ENCODE measurements at places on chromosomes 5 and 9.

DNA sequence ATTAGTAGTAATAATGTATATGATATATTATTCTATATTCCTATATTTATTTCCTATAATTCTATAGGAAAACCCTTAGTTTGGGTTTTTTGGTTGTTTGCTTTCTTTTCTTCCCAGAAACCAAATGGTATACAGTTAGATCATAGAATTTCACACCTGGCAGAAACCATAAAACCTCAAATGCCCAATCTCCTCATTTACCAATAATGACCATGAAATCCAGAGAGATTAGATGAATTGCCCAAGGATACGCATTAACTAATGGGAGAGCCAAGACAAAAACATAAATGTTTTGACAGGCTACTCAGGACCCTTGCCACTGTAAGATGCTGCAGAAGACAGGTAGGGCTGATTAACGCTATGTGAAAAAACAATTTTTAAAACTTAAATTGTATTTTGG is 158.7 kb upstream of the FST start:
- no peak for DNase-seq

DNA sequence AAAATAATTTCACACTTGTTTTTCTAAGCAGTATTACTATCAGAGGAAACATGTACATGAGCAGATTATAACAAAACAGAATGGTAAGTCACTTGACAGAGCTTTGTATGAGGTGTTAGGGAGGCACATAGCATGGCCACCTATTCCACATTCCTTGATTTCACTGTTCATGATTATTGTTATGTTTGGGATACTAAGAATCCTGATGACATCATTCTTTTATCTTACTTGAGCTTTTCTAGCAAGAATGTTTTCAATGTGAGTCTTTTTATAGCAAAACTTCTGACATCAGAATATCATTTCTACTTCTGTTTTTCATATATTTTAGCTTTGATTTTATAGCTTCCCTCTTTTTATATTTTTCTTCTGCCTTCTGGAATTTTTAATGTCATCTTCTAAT is 208.2 kb downstream of the DMRTA1 start:
- DNase-seq = no peak

DNA sequence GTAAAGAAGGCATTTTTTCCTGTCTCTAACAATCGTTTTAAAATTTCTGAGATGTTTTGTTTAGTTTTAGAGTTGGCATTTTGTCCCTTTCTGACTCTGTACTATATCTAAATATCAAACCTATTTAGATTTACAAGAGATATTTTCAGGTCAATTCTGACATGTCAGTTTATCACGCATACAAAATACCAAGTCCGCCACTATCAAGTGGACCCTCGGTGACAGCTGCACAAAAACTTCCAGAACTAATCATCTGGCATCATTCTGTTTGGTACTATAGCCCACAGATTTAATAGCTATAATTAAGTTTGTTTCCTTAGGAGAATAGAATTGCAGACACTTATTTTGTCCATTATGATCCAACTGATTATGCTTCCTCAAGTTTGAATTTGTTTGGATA is 1278.2 kb downstream of the CDH12 start:
- DNase-seq = no peak

GRCh38 chr5:170596482-170597044 is 92.7 kb downstream of the KCNIP1 start:
- DNase-seq = no peak

DNA sequence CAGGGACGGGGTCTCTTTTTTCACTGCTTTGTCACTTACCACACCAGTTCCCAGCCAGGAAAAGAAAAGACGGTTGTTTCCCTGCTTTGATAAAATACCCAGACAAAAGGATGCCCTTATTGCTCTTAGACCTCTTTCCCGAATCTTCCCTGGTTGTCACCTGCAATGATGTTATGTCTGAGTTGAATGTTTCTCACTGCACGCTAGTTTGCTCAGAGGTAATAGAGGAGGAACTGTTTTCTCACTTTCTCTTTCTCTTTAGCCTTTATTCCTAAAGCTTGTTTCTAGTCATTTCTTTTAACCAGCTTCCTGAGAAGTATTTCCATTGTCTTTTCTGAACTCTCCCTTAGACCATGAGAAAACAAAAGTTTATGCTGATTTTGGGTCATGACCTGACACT is 32.9 kb downstream of the ACER2 start:
- DNase-seq = no peak

DNA sequence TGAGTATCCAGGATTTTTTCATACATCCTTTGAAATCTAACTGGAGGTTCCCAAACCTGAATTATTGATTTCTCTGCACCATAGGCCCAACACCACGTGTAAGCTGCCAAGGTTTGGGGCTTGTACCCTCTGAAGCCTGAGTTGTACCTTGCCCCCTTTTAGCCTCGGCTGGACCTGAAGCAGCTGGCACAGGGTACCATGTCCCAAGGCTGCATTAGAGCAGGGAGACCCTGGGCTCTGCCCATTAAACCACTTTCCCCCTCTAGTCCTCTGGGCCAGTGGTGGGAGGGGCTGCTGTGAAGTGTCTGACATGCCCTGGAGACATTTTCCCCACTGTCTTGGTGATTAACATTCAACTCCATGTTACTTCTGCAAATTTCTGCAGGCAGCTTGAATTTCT is 532.9 kb upstream of the NUDT12 start:
- DNase-seq = no peak

- no peak for DNase-seq
Measured at GRCh38 chr5:74032617-74033016, 406.6 kb downstream of the ARHGEF28 start.

DNA sequence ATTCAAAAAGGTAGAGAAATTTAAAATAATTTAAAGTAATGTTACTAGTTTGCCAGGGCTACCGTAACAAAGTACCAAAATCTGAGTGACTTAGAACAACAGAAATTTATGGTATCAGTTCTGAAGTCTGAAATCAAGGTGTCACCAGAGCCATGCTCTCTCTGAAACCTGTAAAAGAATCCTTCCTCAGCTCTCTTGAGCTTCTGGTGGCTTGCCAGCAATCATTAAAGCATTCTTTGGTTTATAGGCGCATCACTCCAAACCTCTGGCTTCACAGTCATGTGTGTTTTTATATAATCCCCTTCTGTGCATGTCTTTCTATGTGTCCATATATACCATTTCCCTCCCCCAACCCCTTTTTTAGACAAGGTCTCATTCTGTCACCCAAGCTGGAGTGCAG is 220.3 kb downstream of the COX7C start:
- DNase-seq = no peak

DNA sequence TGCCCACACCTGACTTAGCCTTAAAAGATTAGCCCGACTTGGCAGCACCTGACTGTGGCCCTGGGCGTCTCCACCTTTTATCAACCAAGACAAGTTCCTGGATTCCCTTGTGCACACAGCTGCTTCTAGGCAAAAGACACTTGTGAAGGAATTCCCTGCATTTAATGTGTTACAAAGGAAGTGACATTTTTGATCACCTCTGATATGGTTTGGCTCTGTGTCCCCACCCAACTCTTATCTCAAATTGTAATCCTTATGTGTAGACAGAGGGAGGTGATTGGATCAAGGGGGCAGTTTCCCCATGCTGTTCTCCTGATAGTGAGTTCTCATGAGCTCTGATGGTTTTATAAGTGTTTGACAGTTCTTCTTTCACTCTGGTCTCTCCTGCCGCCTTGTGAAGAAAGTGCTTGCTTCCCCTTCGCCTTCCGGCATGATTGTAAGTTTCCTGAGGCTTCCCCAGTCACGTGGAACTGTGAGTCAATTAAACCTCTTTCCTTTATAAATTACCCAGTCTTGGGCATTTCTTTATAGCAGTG is 2.6 kb upstream of the CPEB4 start:
- DNase-seq = no peak

DNA sequence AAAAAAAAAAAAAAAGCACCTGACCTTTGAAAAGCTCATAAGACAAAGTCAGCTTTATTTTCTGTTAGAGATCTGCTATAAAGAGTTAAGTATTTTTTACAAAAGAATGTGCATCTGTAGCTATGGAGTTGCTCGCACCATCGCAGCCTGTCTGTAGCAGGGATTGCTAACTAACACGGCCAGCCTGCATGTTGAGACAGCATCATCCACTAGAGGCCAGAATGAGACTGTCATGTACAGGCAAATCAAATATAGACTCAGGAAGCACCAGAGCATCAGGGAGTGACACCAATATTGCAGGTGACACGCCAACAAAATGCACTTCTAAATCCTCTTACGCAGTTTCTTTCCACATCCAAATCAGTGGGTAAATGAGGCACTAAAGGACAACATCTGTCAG is 136.3 kb upstream of the RASEF start:
- no peak for DNase-seq

- DNase-seq = no peak
Measured at GRCh38 chr5:141883184-141883891, 5.1 kb upstream of the PCDH1 start.

DNA sequence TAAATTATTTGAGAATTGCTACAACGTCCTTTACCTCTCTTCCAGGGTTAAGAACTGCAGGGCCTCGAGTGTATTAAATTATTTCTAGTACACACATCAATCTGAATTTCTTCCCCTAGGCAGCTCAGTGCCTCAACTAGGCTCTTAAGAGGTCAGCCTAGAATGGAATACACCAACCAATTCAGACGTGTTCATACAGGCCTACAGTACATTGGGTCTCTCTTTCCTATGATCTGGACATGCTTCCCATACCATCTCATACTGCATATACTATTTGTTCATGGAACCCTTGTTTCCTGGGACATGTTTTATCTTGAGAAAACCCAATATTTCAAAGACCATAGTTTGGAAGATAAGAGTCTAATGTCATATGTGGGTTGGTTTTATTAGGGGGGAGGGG is 434.1 kb upstream of the WWC1 start:
- DNase-seq = no peak

DNA sequence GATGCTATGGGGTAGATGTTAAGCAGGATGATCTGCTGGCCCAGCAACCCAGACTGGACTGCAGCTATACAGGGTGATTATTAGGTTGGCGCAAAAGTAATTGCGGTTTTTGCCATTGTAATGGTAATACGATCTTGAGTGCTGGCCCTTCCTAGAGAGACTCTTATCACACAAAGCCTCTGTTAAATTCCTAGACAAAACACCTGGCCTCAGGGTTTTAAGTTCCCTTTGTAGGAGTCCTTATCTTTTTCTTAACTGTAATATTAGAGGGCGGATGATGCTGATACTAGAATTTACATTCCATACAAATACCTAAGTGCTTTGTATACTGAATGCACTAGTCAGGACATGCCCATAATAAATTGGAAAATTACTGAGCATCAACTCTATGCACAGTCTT is 222.2 kb downstream of the NDUFS4 start:
- no peak for DNase-seq

GRCh38 chr5:22710660-22711059 is 142.5 kb downstream of the CDH12 start:
- no peak for DNase-seq
